ENCODE measurements at places on chromosomes 5 and 9.
A peak's percentile ranks its signal among the peaks of the same experiment; 100 is the strongest.

GRCh38 chr9:116494815-116495634, 192.1 kb upstream of the TRIM32 start:
- peak; percentile 26 for DNase-seq

GRCh38 chr5:38193015-38193581, 65.3 kb upstream of the EGFLAM start:
- peak; percentile 58 for DNase-seq

GRCh38 chr9:534886-535285, 306.6 kb upstream of the DMRT1 start:
- no peak for DNase-seq

GRCh38 chr9:2027543-2028160, 12.5 kb downstream of the SMARCA2 start:
- DNase-seq: no peak

- no peak for DNase-seq
Observed at GRCh38 chr9:106707738-106708474, 155.1 kb upstream of the ZNF462 start.

DNA sequence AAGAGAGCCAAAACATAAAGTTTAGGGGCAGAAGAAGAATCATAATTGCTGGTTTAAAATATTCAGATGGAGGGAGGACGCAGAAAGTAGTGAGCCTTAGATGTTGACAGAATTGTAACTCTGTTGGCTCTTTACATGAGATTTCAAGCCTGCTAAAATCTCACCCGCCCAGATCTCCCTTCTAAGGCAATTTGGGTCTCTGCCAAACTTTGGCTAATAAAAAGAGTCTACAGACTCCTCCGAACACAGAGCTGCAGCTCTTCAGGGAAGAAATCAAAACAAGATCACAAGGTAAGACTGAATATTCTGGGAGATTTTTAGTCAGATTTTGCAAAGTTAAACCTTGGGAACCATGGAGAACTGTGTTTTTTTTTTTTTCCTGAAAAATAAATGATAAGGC, at the start of gene IL33:
TSS of gene IL33 (plus strand) at position 246 of the 400 bp plus-strand sequence. CDS start 25,888 bp downstream, outside the sequence.
- no peak for DNase-seq

GRCh38 chr5:171953860-171954701, 52.4 kb downstream of the FBXW11 start:
- DNase-seq: no peak

DNA sequence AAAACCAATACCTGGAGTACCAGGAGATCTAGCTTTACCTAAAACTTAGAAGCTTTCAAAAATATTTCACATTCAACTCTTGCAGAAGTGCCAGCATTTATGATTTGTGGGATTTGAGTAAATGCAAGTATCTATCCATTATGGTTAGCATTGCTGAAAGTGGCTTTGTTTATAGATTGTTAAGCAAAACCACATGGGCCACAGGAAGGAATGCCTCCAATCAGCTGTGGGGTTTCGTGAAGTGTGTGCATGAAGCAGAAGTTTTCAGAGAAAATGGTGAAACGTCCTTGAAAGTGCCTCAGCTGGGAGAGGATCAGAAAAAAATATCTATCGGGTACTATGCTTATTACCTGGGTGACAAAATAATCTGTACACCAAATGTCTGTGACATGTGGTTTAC, 4.2 kb downstream of the LECT2 start:
- no peak for DNase-seq

GRCh38 chr5:154117050-154117449, 73.5 kb upstream of the GALNT10 start:
- no peak for DNase-seq

All from activated CD4-positive, alpha-beta T cell treated with anti-CD3 and anti-CD28 coated beads, Interleukin-2, amount 50 U/mL, for 16 hours (primary cell).